ENCODE measurements at places on chromosomes 5 and 9. TPM values are rescaled to one million over a fixed set of nuclear protein-coding genes. Genes with fewer than 3 reads are reported as not detected.
A peak's percentile ranks its signal among the peaks of the same experiment; 100 is the strongest.

DNA sequence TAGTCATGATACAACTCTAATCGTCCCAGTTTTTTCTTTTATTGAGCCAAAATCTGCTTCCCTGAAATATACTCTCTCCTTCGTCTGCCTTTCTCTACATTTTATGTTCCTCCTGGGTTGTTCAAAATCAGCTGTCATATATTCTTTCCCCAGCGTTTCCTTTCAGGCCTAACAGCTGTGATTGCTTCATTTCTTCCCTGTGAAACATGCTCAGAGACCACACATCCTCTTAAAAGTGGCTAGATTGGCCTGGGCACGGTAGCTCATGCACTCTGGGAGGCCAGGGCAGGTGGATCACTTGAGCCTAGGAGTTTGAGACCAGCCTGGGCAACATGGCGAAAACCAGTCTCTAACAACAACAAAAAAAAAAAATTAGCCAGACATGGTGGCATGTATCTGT lies 25.1 kb downstream of the NFX1 start:
- H3K27ac ChIP-seq, result no peak overlapping the region
- no peak overlapping the region for H3K4me3 ChIP-seq
- DNase-seq, result no peak

DNA sequence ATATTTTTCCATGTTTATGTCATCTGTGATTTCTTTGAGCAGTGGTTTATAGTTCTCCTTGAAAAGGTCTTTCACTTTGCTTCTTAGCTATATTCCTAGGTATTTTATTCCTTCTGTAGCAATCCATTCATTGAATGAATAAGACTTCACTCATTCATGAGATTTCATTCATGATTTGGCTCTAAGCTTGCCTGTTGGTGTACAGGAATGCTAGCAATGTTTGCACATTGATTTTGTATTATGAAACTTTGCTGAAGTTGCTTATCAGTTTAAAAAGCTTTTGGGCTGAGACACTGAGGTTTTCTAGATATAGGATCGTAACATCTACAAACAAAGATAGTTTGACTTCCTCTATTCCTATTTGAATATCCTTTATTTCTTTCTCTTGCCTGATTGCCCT lies 15.9 kb downstream of the RLN2 start:
- no peaks in the 10 kb centered on the region for H3K27me3 ChIP-seq
- H3K27ac ChIP-seq, result no peak overlapping the region
- no peak overlapping the region for H3K4me3 ChIP-seq
- DNase-seq, result no peak

GRCh38 chr9:36913393-36914211 lies 120.5 kb downstream of the PAX5 start:
- no peak overlapping the region for H3K27ac ChIP-seq
- H3K36me3 ChIP-seq, result no peaks in the 10 kb centered on the region
- no peak for DNase-seq
- H3K4me1 ChIP-seq, result no peaks in the 10 kb centered on the region
- no peak overlapping the region for H3K4me3 ChIP-seq
- no peaks in the 10 kb centered on the region for H3K27me3 ChIP-seq

- no peak overlapping the region for H3K27ac ChIP-seq
- no peaks in the 10 kb centered on the region for H3K27me3 ChIP-seq
- DNase-seq, result no peak
- H3K4me3 ChIP-seq, result no peak overlapping the region
- H3K4me1 ChIP-seq, result no peaks in the 10 kb centered on the region
Measured at GRCh38 chr5:169354263-169354662, 53.3 kb upstream of the SLIT3 start.

DNA sequence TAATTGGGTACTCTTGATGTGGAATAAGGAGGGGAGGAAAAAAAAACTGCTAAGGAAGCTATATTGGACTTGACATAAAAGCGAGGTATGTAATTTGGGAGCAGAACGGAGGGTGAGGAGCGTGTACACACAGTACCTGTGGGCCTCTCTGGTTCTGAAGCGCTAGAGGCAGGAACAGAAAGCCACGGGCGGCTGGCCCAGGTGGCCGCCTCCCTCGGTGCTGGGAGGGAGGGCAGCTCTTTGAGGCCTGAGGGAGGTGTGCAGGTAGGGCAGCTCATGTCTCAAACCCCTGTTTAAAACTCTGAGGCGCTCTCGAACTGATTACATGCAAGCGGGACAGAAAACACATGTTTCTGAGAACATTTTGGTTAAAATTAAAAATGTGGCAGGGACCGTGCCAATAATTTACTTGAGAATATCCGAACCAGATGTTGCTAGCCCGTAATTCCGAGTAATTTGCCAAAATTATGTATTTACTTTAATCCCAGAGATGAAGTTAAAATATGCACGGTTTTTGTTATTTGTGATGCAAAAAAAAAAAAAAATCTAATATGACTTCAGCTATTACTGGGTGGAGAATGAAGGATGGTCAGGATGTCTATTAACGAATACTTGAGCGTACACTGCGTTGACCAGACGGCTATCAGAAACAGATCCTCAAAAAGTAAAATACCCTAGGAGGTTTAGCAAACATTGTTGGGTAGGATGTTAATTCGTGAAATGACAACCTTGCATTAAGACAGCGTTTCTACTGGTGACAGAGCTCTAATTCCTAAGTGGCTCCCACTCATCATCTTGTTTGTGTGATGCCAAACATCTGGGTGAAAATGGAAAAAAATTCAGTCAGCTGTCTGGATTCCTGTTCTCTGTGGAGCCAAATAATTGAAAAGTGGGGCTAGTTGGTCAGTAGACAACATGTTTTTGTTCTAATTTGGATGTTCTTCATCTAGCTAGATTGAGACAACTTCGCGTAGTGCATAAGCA lies 24.4 kb upstream of the STC2 start:
- peak; percentile 54 for DNase-seq
- no peak overlapping the region for H3K27ac ChIP-seq
- H3K36me3 ChIP-seq, result no peaks in the 10 kb centered on the region
- H3K27me3 ChIP-seq, result no peaks in the 10 kb centered on the region
- no peaks in the 10 kb centered on the region for H3K4me1 ChIP-seq
- no peak overlapping the region for H3K4me3 ChIP-seq

DNA sequence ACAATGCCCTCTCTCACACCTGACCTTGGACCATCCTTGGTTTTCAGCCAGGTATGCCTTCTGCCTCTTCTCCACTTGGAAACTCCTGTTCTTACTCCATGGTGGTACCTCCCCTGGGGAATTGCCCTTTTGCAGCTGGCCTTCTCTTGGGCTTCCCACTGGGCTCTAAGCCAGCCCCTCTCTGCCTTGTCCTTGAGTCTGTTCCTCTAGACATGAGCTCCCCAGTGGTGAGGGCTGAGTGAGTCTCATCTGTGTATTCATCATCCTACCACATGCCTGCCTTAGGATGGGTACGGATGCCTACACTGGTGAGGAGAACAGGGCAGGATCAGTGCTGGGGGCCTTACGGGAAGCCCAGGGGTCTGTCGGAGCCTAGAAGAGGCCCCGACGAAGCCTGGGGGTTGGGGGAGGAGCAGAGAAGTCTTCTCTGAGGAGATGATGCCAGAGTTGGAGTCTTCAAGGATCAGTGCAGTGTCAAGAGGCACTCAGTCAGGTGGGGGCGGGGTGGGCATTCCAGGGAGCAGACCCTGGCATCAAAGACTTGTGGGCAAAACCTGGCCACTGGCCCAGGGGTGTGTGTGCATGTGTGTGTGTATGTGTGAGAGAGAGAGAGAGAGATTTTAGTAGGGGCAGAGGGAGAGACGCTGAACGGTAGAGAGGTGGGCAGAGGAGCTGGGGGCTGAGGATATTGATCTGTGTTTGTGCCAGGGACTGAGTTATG lies 5.2 kb upstream of the CRB2 start:
- H3K27ac ChIP-seq, result no peak overlapping the region
- no peak overlapping the region for H3K4me3 ChIP-seq
- no peak for DNase-seq
- no peaks in the 10 kb centered on the region for H3K27me3 ChIP-seq

DNA sequence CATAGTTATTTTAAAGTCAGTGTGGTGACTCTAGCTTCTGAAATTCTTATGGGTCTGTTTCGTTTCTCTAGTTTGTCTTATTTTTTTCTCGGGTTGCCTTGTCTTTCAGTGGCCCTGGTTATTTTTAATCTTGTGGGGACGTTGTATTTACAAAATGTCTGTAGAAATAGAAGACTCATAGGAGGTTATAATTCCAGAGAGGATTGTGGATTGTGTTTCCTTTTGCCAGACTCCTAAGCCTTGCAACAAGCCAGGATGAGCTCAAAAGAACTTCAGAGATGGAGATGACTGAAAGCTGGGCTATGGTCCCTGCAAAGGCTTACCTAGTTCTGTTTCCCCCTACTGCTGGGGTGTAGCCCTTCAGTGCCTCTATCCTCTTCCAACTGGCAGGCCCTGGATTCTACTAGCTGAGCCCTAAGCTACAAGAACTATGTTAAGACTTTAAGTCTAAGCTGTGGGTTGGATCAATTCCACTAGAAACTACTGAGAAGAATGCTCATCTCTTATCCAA lies 32.2 kb upstream of the LECT2 start:
- DNase-seq, result no peak
- no peaks in the 10 kb centered on the region for H3K27me3 ChIP-seq
- no peak overlapping the region for H3K4me3 ChIP-seq
- H3K36me3 ChIP-seq, result no peaks in the 10 kb centered on the region

GRCh38 chr5:181173420-181174342 lies 26.3 kb downstream of the OR2V2 start:
- no peak overlapping the region for H3K4me3 ChIP-seq
- no peak overlapping the region for H3K27ac ChIP-seq
- DNase-seq, result no peak
- peaks cover 15% of the 10 kb centered on the region for H3K4me1 ChIP-seq
- H3K36me3 ChIP-seq, result no peaks in the 10 kb centered on the region

PLPP7 gene
- total RNA-seq, result 0.97 TPM

DNA sequence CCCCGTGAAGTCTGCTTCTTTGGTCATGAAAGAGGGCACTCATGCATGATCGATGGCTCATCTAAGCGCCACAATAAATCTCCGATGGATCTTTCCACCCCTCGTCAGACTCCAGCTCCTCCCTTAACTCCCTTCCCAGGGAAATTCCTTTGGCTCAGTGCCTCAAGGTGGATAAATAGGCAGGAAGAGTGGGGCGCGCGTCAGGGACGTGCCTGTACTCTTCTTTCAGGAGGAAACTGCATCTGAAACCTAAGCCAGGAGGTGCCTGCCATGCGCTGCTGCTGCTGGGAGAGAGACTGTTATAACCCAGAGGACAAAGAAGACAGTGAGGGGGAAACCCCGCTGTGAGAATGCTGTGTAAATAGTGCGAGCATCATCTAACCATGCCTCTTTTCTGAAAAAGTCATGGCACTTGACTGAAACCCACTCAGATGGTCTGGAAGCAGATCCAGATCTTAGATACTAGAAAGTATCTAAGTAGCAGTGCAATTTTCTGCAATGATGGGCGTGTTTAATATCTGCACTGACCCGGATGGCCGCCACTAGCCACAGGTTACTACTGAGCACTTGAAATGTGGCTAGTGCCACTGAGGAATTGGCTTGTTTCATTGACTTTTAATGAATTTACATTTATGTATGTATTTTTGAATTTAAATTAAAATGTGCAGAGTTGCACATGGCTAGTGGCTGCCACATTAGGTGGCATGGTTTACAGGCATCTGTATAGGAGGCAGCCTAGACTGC lies 120.3 kb upstream of the BASP1 start:
- no peaks in the 10 kb centered on the region for H3K27me3 ChIP-seq
- peaks cover 4% of the 10 kb centered on the region for H3K4me1 ChIP-seq
- H3K4me3 ChIP-seq, result no peak overlapping the region
- no peak overlapping the region for H3K27ac ChIP-seq

UBE2QL1 gene
- not detected for total RNA-seq

DNA sequence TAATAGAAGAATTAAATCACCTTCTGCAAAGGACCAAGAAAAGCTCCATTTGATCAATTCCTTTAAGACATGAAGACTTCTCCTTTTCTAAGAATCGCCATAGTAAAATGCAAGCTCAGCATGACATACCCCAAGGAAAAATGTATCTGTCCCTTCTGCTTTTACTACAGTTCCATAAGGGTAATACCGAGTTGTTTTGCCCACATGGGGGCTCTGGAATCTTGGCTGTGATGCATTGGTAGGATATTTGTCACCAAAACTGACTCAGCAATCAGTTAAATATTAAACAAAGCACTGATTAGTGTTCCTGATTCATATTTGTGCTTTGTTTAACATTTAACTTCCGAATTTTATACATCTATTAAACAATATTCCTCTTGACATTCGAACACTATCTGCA lies 24.3 kb upstream of the KCNIP1 start:
- no peak overlapping the region for H3K4me3 ChIP-seq
- no peak overlapping the region for H3K27ac ChIP-seq
- DNase-seq, result no peak
- no peaks in the 10 kb centered on the region for H3K4me1 ChIP-seq
- no peaks in the 10 kb centered on the region for H3K27me3 ChIP-seq

GRCh38 chr9:136228107-136228875 lies 17.3 kb downstream of the QSOX2 start:
- H3K27ac ChIP-seq, result no peak overlapping the region
- DNase-seq, result peak; percentile 43
- no peaks in the 10 kb centered on the region for H3K4me1 ChIP-seq
- peaks cover 4% of the 10 kb centered on the region for H3K36me3 ChIP-seq
- no peak overlapping the region for H3K4me3 ChIP-seq
